ENCODE measurements at places on chromosomes 3 and 15.

- no peak for DNase-seq
Observed at GRCh38 chr15:99763827-99764226, 30.6 kb upstream of the LYSMD4 start.

DNA sequence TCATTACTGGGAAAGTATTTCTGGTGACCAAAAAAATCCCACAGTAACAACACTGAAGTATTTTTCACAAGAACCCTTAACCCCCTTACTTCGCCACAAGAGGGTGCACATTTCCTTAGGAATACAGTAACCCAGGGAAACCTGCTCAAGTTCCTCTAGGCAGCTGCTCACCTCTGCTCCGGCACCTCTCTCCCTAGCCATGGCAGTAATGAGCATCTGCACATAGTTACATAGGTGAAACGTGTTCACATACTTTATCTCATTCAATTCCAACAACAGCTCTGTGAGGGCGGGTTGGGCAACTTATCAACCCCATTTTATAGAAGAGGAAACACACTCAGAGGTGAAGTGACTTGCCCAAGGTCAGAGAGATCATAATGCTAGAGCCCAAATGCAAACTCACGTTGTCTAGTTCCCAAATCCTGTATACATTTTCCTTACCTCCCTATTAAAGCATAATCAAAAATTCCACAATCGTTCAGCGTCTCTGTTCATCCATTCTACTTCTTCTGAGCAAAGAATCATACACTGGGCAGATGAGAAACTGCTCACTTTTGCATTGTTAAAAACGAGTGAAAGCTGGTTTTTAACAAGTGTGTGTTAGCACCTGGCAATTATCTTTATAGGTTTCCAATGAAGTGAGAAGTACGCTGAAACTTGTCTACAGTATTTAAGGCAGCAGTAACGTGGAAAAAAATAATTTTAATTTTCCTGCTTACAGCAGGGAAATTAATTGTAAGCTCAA lies 90.7 kb downstream of the IGF2BP2 start:
- peak; percentile 95 for DNase-seq

DNA sequence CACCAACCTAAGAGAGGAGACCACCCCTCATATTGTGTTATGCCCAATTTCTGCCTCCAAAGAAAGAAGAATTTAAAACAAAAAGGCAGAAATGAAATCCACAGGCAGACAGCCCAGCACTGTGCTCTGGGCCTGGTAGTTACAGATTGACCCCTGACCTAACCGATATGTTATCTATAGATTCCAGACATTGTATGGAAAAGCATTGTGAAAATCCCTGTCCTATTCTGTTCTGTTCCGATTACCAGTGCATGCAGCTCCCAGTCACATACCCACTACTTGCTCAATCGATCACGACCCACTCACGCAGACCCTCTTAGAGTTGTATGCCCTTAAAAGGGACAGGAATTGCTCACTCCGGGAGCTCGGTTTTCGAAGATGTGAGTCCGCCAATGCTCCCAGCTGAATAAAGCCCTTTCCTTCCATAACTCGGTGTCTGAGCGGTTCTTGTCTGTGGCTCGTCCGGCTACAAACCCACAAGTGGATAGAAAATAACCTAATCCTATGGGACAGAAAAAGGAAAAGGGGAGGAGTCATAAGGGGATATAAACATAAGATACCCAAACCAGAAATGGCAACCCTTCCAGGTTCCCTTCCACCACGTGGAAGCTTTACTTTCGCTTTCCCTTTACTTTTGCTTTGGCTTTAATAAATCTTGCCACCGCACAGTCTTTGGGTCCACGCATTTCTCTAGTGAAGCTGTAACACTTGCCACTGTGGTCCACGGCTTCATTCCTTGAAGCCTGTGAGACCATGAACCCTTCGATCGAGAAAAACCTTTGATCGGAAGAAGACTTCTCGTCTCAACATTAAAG lies 1.7 kb upstream of the CFAP91 start:
- DNase-seq: no peak

GRCh38 chr15:86837294-86838061 lies 757.8 kb downstream of the AGBL1 start:
- DNase-seq: peak; percentile 31

DNA sequence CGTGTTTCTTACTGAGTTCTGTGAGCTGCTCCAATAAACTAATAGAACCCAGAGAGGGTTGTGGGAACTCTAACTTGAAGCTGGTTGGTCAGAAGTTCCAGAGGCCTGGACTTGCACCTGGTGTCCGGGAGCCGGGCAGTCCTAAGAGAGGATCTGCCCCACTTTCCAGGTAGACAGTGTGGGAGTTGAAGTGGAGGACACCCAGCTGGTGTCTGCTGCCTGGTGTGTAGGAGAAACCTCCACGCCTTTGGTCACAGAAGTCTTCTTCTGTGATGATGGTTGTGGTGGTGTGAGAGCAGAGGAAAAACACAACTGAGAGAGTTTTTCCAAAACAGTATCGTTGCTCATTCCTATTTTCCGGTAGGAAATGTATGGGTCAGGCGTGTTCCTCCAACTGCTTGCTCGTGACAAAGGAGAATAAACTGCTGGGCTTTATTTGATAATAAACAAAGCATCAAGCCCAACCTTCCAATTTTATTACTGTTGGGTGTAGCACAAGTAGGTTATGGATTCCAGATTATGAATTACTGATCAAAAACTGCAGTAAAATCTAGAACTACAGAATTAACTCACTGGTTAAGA lies 137.0 kb downstream of the KLF13 start:
- DNase-seq: no peak

- DNase-seq: no peak
Observed at GRCh38 chr3:176078906-176079305, 1118.4 kb downstream of the TBL1XR1 start.

GRCh38 chr3:181311186-181311585 lies 321.6 kb upstream of the DNAJC19 start:
- DNase-seq: no peak

GRCh38 chr15:67329984-67330733 lies 75.6 kb downstream of the IQCH start:
- DNase-seq: peak; percentile 56

DNA sequence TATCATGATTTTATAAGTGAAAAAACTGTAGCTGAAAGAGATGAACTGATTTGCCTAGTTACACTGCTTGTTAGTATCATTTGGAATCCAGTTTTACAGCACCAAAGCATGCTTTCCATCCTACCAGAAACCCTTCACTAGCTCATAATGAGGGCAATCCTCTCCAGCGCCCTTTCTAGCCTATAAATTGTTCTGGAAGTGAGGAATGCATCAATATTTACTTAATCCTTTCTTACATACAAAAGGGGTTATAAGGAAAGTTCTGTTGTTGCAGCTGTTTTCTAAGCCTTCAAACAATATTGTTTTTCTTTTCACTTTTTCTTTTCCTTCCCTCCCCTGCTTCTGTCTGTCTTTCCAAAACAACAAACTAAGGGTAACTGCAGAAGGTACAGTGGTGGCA lies 11.0 kb upstream of the PCCB start:
- no peak for DNase-seq

DNA sequence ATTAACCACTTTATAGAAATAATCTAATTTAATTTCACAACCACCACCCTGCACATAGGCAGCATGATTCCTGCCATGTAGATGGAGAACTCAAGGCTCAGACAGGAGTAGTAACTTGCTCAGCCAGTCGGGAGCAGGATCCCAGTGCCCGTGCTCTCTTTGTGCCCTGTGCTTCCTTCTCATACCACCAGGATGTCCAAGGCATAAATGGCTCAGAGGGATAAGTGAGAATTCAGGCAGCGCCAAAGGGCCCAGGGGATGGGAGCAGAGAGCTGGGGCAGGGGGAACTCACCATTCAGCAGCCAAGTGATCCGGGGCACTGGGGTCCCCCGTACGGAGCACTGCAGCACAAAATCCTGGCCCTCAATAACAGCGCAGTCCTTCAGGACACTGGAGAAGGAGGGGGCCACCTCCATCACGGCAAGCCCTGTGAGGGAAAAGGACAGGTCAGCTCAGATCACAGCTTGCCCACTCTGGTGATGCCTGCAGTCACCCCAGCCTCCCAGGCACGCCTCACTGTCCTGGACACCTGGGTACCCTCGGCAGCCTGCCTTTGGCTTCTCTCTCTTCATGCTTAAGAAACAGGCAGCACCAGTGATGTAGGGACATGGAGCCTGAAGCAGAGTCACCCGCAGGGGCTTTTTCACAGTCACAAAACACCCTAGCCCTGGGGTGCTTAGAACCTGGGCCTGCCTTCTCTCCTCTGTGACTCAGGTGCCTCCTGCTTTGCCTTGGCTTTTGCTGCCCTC lies 141.0 kb upstream of the HACD2 start:
- no peak for DNase-seq

DNA sequence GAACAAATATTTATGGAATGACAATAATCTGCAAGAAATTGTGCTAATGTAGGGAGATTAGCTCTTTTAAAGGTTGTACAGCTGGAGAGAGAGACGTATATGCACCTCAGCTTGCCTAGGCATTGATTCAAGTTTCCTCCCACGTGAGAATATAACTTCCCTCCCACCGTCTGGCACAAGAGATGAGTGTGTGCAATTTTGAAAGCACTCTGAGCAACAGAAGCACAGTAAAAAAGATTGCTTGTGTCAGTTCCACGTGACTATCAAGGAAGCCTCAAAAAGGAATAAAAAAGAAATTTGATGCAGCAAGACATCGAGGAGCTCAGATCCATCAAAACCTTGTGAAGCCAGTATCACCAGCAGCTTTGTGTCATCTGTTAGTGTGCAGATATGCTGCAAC lies 435.3 kb downstream of the TUSC7 start:
- DNase-seq: peak; percentile 2

DNA sequence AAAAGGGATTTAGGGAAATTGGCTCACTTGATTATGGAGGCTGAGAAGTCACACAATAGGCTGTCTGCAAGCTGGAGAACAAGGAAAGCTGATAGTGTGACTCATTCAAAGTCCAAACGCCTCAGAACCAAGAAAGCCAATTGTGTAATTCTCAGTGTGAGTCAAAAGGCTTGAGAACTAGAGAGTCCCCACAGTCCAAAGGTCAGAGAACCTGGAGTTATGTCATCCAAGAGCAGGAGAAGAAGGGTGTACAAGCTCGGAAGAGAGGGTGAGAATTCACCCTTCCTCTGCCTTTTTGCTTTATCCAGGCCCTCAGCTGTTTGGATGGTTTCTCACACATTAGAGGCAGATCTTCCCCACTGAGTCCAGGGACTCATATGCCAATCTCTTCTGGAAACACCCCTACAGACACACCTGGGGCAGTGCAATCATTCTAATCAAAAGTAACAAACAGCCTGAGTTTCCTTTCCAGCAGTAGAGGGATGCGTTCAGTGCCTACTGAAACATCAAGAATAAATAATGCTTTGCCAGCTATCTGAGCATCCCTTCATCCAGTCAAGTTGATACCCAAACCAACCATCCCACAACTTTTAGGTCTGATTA lies 271.5 kb downstream of the SATB1 start:
- peak; percentile 87 for DNase-seq

GRCh38 chr3:25901796-25902195 lies 111.9 kb downstream of the OXSM start:
- DNase-seq: no peak

DNA sequence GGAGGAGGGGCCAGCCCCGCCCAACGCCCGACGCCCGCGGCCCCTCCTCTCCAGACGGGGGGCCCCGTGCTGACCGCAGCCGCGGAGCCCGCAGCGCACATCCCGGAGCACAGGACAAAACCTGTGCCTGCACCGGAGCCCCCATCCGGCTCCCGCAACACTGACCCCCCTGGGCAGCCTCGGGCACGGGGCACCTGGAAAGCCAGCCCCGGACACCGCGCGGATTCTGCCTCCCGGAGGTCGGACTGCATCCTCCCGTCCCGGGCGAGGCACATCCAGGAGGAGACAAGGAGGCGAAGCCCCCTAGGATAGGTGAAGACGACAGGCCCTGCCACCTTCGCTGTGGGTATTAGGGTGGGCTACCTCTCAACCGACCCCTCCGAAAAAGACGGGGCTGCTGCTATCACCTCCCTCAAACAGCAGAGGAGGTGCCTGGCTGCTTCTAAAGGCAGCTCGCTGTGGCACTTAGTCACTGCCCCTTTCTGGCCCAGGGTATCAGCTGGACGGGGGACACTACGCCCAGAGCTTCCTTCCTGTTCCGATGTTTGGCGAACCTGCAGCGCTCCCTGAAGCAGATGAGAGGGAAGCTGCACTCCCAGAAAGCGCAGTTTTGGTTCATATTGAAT lies 10.6 kb downstream of the XXYLT1 start:
- no peak for DNase-seq

DNA sequence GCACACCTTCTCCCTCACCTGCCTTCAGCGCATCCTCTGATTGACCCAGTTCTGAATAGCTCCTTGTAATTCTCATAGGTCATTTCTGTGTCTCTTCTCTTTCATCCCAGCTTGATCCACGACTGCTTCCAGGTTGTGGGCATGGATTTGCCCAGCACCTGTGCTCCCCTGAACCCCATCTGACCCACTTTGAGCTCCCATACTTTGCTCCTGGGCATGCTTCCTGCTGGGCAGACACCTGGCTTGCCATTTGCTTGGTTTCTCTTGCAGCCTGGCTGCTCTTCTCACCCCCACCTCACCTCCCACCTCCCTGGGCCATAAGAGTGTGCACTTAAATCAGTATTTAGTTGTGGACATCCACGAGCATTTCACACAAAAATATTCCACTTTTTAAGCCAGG lies 635.5 kb downstream of the TBL1XR1 start:
- no peak for DNase-seq

DNA sequence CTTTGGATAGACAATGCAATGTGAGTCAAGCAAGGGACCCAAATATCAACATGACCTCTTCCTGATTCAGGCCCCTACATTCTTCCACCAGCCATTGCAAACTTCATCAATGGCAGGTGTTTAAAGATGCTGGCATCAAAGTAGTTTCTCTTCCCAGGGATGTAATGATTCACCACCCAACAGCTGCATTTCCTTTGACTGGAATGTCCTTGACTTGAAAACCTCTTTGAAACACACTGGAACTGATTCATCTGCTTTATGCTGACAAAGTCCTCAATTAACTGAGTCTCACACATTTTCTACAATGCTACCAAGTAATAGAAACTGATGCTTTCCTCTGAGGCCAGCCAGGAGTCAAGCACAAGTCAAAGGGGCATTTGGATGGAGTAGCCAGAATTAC lies 385.5 kb downstream of the GBE1 start:
- DNase-seq: no peak

- DNase-seq: no peak
Observed at GRCh38 chr15:88179562-88179961, 77.0 kb downstream of the NTRK3 start.

GRCh38 chr3:171379961-171380483 lies 80.2 kb downstream of the TNIK start:
- DNase-seq: no peak

- no peak for DNase-seq
Observed at GRCh38 chr3:134681522-134681900, 30.7 kb upstream of the KY start.

Measured in choroid plexus epithelial cell (primary cell).